ENCODE measurements at places on chromosomes 1 and 21.

DNA sequence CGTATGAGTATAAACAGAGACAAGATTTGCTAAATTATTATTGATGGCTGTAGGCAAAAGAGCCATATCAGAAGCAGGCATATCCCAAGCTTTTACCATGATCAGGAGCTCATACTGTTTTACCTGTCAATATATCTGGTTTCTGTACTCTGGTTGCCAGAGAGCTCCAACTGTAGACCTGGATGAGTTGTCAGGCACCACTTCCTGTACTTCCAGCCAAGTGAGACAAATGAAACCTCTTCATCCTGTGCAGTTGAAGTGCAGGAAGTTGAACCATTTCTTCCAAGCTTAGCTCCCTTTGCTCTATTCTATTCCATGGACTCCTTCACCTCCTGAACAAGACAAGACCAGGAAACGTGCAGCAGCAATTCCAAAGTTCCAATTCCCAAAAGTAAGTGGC lies 115.6 kb downstream of the ZNF281 start:
- no peak for DNase-seq

DNA sequence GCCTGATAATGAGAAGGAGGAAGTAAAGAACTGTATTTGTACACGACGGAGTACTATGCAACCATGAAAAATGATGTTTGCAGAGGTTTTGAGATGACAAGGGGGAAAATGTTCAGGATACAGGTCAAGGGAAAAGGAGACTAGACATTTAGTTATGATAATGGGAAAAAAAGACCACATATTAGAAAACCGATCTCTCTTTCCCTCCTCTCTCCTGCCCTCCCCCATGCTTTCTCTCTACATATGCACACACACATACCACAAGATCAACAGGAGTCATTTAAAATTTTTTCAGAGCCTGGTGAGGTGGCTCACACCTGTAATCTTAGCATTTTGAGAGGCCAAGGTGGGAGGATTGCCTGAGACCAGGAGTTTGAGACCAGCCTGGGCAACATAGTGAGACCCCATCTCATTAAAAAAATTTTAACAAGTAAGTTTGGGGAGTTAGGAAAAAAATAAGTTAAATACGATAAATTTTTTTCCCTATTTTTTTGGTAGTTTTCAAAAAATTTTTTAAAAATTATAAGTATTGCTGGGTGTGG lies 44.5 kb downstream of the ECE1 start:
- no peak for DNase-seq

GRCh38 chr1:211546543-211546942 lies 32.4 kb downstream of the SLC30A1 start:
- no peak for DNase-seq

DNA sequence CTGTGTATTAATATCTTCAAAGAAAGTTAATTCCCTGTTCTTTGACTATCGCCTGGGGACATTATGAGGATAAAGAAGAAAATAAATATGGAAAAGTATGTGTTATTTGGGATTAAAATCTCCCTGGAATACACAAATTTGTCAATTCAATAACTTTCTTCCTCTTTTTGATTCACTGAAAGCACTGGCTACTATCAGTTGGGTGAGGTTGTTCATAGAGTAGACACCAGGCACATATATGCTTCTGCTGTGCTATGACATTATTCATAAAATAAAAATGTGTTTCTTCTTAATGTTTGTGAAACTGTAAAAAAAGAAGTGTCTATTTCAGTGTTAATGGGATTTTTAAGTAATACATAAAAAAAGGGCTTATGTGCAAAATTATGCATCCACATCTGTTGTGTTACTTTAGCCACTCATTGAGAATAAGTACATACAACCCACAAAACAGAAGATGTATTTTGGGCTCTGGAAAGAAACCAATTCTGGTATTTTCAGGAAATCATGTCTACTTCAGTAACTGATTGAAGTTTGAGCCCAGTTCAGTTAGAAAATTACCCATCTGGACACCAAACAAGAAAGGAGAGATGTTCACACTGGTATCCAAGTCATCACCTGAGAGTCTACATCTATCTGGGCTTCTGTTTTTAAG lies 169.4 kb downstream of the GABPA start:
- no peak for DNase-seq

- no peak for DNase-seq
These were observed 50.2 kb upstream of the TACSTD2 start for GRCh38 chr1:58627221-58627620.

GRCh38 chr1:207049054-207049453 lies 2.0 kb downstream of the YOD1 start:
- DNase-seq = no peak

- no peak for DNase-seq
These were observed 1363.9 kb upstream of the ADGRL2 start for GRCh38 chr1:80436851-80437250.

DNA sequence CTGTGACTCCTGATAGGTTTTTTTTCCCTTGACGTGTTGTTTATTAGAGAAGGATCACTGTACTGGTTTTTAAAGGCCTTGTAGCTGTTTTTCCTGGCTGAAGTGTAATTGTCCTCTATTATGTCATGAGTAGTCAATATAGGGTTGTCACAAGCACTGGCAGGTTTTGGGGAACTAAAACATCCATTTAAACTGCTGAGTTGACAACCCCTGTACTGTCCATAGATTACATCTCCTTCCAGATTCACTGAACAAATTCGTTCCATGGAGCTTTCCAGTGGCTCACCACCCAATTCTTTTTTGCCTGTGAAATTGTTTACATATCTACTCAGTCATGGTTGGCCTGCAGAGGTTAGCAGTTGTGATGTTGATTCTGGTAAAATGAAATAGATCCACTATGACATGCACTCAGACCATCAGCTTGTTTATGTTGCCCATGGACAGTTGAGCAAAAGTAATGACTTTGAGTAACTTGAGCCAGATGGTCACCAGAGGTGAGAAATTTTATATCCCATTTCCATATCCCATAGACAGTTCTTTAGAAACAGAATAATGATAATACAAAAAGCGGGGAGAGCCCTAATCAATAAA lies 59.9 kb upstream of the QSOX1 start:
- DNase-seq = no peak

DNA sequence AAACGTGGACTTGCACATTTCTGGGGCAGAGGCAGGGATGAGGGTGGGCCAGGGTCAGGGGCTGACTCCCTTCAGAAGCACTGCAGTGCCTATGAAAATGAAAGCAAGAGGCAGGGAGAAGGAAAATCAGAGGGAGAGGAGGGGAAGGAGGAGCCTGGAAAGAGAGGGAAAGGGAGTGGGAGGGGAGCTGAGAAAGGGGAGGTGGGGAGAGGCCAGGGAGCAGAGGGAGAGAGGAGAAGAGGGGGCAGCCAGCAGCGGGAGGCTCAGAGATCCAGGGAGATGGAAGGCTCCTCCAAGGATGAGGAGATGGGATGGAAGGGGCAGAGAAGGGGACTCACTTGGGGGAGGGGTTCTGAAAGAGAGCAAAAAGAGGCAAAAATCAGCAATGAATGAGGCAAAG lies 96.3 kb upstream of the KLHDC7A start:
- DNase-seq = no peak

DNA sequence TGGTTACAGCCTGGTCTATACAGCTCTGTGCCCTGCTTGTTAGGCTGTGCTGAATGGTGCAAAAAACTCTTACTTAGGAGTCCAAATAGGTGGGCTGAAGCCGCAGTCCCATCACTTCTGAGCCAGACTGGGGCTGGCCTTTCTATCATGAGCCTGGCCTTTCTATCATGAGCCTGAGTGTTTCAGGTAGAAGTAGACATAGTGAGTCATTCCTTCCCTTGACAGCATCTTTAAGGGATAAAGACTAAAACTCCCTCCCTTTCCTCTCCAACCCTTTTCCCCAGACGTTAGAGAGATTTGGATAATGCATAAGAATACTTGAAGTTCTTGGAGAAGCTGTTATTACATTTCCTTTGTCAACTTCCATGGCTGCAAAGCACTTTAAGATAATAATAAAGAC lies 46.5 kb upstream of the PARP1 start:
- DNase-seq = no peak

GRCh38 chr1:3349161-3349967 lies 105.1 kb upstream of the ARHGEF16 start:
- no peak for DNase-seq

GRCh38 chr1:199854686-199855321 lies 172.7 kb upstream of the NR5A2 start:
- DNase-seq = no peak

DNA sequence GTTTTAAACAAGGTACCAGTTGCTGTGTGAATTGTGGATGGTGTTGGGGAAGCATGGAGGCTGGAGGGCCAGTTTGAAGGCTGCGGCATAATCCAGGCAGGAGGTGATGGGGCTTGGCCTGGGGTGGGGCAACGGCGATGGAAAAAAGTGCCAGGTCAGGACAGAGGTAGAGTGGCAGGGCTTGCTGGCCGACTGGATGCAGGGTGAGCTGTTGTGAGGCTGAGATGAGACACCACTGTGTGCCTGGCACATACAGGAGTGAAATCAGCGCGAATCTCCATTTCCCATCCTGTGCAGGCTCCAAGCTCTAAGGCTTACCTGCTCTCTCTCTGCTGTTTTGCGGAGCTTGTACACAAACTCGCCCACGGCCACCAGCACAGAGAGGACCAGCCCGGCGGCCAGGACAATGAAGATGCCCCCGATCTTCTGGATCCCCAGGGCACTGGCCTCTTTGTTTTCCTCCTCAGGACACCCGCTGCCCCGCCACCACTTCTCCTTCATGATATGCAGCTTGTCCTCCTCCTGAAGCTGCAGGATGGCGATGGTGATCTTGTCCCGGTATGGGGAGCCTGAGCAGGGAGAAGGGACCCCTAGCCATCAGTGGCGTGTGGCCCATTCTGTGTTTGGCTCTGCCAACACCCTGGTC lies 229.5 kb downstream of the GRIK3 start:
- DNase-seq = no peak

GRCh38 chr1:100530880-100531487 lies 7.0 kb upstream of the GPR88 start:
- no peak for DNase-seq

GRCh38 chr1:86776108-86776507 lies 71.7 kb downstream of the SH3GLB1 start:
- DNase-seq = no peak

DNA sequence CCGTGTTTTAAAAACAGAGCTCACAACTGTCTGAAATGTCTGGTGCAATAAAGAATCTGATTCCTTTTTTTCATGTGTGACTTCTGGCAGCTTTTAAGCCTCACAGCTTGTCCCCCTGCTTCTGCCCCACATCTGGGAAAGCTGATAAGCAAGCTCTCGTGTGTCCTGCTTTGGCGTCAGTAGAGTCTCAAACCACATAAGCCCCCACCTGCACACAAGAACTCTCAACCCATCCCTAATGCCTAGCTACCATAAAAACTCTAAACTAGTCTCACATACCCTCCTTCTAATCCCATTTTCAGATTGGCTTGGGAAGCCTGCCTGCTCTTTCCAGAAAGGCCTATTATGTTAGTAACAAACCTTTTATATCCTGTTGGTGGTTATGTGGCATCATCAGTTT lies 94.6 kb upstream of the DAB1 start:
- no peak for DNase-seq

DNA sequence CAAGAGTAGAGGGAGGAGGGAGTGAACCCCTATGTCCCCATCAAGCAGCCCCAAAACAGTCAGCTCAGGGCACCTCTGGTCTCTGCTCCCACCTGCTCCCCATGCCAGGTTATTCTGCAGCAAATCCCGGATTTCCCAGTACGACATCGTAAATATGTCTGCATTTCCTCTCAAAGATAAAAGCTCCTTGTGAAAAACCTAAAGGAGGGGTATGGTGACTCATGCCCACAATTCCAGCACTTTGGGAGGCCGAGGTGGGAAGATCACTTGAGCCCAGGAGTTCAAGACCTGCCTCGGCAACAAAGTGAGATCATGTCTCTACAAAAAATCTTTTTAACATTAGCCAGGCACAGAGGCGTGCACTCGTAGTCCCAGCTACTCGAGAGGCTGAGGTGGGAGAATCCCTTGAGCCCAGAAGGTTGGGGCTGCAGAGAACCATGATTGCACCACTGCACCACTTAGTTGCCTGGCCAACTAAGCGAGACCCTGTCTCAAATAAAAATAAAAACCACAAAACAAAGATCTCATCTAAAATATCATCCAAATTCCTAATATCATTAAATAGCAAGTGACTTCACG lies 7.1 kb downstream of the ACOT7 start:
- no peak for DNase-seq

GRCh38 chr1:26391450-26391849 lies 18.9 kb upstream of the ZNF683 start:
- no peak for DNase-seq

- no peak for DNase-seq
These were observed 35.4 kb downstream of the MIA3 start for GRCh38 chr1:222653178-222653827.

GRCh38 chr1:55179177-55179835 lies 35.9 kb downstream of the USP24 start:
- DNase-seq = no peak

DNA sequence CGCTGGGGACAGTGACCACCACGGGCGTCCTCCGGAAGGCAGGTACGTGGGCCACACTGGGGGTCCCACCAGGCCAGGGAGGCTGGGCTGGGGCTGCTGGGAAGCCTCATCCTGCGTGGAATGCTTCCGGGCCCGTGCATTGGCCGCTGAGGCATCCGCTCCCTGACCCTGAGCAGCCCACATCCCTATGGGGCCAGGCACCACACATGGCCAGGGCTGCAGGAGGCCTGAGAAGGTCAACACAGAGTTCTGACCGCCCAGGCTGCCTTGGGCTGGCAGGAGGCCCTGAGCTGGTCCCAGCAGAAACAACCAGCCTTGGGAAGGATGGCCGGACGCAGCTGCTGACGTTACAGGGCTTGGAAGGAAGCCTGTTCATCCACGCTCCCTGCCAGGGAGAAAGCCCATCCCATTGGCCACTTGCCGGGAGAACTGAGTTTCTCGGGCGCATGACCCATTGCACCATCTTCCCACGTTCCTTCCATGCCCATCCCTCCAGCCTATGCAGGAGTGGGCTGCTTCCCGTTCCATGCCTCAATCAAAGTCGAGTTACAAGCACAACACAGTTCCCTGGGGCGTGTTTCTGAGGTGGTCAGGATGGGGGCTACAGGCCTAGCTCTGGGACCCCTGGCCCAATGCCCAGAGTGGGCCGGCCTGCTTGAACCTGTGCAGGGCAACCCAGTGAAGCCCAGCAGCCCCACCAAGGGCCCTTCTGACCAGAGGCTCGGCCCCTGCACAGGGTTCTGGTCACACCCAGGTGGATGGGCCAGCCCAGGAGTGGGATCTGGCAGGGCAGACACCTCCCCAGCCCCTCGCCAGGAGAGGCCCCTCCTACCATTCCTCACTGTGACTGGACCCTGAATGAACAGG lies 31.7 kb downstream of the TRIM11 start:
- no peak for DNase-seq

DNA sequence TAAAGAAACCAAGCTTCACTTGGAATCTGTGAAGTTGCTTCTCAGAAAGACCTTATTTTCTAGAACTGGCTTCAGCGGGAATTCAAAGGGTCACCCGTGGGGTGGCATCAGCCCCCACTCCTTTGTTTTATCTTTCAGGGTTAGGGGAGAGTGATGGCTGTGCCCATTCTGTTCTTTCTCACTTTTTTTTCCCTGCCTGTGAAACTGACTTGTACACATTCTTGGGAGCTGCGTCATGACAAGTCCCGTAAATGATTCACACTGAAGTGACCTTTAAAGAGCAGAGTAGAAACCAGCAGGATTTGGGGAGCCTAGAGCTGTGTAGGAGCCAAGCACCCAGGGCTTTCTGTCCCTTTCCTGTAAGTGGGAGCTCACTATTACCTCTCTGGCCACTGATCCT lies 43.8 kb downstream of the SLC44A3 start:
- no peak for DNase-seq

Data from vagina (tissue), 2 donors.